ENCODE measurements at places on chromosomes 1 and 21.

- DNase-seq = no peak
Measured at GRCh38 chr1:185636848-185637247, 97.3 kb upstream of the HMCN1 start.

DNA sequence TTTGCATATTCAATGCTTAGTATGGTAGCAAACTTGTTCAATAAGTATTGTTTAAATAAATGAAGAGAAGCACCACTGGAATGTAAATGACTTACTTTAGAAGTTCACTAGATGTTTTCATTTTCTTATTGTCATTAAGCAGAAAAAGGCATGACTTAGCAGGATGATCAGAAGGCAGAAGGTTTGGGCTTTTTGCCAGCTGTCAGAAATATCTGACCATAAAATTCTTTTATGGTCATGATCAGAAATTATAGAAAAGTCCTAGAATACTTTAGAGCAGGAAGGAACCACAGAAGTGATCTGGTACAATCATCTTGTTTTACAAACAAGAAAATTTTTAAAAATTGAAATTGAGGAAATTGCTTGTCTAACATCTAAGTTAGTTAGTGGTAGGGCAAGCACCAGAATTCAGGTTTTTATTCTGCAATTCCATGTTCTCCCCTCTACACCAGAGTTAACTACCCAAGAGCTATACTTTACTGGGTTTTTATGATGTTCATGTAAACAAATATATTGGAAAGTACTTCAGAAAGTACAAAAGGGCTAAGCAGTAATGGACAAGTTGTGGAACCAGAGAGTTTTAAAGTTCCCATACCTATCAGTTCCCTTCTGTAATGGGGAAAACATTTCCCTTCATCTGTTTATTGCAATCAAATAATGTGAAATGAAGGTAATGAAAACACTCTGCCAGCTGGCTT is 10.1 kb downstream of the FMO5 start:
- no peak for DNase-seq

- no peak for DNase-seq
Measured at GRCh38 chr21:36422279-36423098, 37.3 kb downstream of the CHAF1B start.

- DNase-seq = no peak
Measured at GRCh38 chr1:233912909-233913308, 8.4 kb downstream of the SLC35F3 start.

DNA sequence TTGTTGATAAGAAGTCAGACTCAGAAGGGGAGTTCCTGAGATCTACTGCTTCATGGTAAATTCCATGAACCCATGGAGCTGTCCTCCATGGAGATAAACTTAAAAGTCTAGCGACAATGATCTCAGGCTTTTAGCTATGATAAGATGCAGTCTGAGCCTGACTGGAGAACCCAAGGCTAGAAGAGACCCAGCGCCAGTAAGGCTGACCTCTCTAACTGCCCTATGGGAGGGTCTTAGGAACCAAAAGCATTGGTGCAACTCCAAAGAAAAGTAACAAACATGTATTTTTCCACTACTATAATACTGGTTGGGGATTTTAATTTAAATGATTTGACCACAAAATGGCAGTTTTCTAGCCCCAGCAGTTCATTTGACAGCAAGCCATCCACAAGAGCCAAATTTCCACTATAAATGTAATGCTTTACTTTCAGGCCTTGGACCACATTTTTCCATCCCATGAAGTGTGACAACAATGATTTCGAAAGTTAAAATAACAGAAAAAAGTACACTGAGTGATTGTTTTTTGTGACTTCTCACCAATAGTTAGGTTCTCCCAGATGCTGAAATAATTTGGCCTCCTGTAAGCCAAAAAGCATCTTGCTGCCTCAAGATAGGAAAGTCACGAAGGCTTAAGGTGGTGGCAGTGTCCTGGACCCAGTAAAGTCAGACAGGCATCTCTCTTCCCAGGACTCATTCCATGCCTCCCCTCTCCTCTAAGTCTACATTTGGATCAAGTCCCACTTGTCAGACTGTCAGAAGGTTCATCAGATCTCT is 43.1 kb upstream of the EXOSC10 start:
- DNase-seq = no peak

DNA sequence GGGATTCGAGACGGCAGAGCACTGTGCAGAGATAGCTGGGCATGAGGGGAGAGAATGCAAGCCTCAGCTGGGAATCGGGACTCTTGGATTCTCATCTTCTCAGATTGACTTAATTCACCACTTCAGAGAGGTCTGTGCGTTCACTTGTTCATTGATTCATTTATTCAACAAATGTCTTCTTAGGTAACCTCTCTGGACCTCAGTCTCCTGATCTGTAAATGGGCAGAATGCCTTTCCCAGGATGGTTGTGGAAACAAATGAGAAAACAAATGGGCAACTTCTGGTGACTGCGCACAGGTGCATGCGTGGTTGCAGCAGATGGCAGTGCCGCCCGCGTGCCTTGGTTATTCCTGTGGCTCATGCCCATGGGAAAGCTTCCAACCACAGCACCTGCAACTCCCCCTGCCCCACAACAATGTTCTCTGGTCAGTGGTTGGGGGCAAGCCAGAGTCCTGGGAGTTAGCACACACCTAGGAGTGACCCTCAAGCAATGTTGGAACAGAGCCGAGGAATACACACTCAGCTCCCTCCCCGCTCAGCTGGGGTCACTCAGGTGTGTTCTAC is 110.1 kb upstream of the RUNX3 start:
- no peak for DNase-seq
